ENCODE measurements at places on chromosomes 7 and 10. TPM values are rescaled to one million over a fixed set of nuclear protein-coding genes. Genes with fewer than 3 reads are reported as not detected.

The ZNF107 gene
- total RNA-seq: 7.7 TPM

DNA sequence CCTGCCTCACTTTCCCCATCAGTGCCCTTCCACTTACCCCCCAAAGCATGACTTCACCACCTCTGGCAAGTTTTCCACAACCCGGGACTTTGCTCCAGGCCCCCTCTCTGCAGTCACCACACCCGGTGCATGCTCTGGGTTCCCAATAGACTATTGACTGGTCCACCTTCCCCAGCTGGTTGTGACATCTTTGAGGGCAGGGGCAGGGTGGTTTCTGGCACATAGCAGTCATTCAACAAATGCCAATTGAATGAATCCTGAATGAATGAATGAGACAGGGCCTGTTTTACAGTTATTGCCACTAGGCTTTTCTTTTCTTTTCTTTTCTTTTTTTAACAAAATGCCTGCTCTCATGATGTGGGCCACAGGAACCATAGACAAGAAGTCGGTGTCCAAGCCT lies 28.8 kb upstream of the DOCK1 start:
- H3K4me3 ChIP-seq: no peak overlapping the region
- no peaks in the 10 kb centered on the region for H3K36me3 ChIP-seq
- H3K27me3 ChIP-seq: peaks cover 3% of the 10 kb centered on the region

The CCDC3 gene
- not detected for total RNA-seq

The UNC5B gene
- 0.05 TPM for total RNA-seq

The MRPS16 gene
- total RNA-seq: 145 TPM

The TFR2 gene
- total RNA-seq: 5.1 TPM

- no peaks in the 10 kb centered on the region for H3K27me3 ChIP-seq
- no peak for DNase-seq
Observed at GRCh38 chr7:31805209-31805818, 118.3 kb downstream of the PPP1R17 start.

The ADIRF gene
- not detected for total RNA-seq

DNA sequence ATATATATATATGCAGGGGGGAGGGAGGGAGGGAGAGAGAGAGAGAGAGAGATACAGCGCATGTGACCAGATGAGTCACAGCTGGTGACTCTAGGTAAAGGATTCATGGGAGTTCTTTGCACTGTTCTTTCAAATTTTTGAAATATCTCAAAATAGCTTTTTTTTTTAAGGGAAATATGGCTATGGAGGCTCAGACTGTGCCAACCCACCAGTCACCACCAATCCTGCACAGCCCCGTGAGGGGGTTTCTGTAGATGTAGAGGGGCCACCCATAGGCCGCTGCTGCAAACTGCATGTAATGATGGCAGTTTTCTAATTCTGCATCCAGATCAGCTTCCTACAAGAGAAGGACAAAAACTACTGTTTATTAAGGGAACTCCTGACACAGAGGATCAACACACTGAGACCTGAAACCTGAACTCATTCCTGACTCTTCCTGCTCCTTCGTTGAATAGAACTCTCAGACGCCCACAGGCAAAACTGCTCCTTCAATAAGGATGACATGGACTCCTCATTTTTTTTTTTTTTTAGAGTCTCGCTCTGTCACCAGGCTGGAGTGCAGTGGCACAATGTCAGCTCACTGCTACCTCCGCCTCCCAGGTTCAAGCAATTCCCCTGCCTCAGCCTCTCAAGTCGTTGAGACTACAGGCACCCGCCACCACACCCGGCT lies 17.3 kb downstream of the DAGLB start:
- no peaks in the 10 kb centered on the region for H3K27me3 ChIP-seq
- H3K36me3 ChIP-seq: peaks cover 14% of the 10 kb centered on the region
- H3K27ac ChIP-seq: no peak overlapping the region

- H3K36me3 ChIP-seq: no peaks in the 10 kb centered on the region
- H3K4me3 ChIP-seq: no peak overlapping the region
- no peak overlapping the region for H3K27ac ChIP-seq
- no peak for DNase-seq
Observed at GRCh38 chr7:52311886-52312285, 723.5 kb upstream of the POM121L12 start.

- peaks cover 23% of the 10 kb centered on the region for H3K4me1 ChIP-seq
- H3K27me3 ChIP-seq: no peaks in the 10 kb centered on the region
- no peak for DNase-seq
- no peaks in the 10 kb centered on the region for H3K36me3 ChIP-seq
- no peak overlapping the region for H3K4me3 ChIP-seq
Observed at GRCh38 chr10:14728346-14728745, 46.4 kb downstream of the FAM107B start.

The GDF2 gene
- not detected for total RNA-seq

The EGFR gene
- not detected for total RNA-seq

GRCh38 chr10:24908793-24909423 lies 43.5 kb downstream of the PRTFDC1 start:
- H3K4me1 ChIP-seq: peaks cover 11% of the 10 kb centered on the region
- H3K27me3 ChIP-seq: no peaks in the 10 kb centered on the region
- H3K4me3 ChIP-seq: no peak overlapping the region

DNA sequence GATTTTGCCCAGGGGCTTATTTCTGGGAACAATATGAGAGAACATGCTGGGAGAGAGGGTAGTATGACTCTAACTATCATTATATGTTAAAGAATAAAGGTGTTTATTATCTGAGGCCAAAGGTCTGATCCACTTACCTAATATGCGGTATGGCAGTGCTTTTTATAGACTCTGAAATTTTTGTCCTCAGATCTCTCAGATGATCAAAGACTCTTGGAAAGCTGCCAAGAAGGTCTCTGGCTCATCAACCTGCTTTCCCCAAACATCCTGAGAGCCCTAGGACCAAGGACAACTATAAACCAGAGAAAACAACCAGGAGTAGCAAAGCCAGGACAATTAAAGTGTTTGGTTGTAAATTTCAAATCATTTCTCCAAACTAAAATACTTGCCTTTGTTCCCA lies 255.7 kb upstream of the LRRN3 start:
- H3K27ac ChIP-seq: no peak overlapping the region
- no peak for DNase-seq
- H3K4me3 ChIP-seq: no peak overlapping the region

DNA sequence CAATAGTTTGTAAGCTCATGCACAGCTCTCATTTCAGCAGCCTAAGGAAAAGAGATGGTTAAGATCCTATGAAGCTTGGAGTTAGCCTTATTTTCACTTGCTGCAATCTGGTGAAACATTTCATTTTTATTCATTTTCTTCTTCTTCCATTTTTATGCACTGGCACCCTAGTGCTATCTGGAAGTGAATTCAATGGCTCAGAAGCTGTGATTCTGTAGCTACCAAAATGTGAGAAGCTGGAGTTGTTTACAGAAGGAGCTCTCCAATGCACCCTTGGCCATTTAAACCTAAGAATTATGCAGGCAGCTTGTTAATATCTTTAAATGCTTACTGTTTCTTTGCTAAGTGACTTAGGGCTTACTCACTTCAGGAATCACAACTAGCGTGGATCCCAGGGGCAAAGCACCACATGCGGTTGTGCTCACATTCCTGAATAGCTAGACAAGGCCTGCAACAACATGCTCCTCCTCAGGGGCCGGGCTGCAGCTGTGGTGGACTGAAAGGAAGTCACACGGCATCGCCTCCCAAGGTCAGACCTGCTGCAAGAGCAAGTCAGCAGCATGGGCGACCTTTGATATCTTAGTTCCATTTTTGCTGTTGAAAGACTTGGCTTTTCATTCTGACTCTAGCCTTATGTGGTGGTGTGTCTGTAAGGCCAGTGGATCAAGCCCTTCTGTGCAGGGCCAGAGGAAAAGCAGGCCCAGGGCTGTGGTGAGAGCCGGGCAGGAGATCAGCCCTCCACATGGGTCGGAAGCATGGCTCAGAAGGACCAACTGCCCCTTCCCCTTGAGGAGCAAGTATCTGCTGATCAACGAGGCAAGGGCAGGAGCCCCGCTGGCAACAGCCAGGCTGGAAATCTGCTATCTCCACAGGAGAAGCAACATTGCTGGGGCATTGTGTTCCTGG lies 91.9 kb upstream of the MBL2 start:
- no peak overlapping the region for H3K4me3 ChIP-seq
- H3K27me3 ChIP-seq: no peaks in the 10 kb centered on the region
- no peak overlapping the region for H3K27ac ChIP-seq
- H3K4me1 ChIP-seq: no peaks in the 10 kb centered on the region
- no peak for DNase-seq

The MYH16 gene
- total RNA-seq: not detected

The HACD1 gene
- 1.9 TPM for total RNA-seq

GRCh38 chr7:111290419-111290818 lies 199.5 kb downstream of the LRRN3 start:
- H3K36me3 ChIP-seq: peaks cover 22% of the 10 kb centered on the region
- H3K4me1 ChIP-seq: no peaks in the 10 kb centered on the region
- H3K27ac ChIP-seq: no peak overlapping the region
- DNase-seq: no peak
- no peak overlapping the region for H3K4me3 ChIP-seq

GRCh38 chr10:98377536-98377935 lies 37.4 kb downstream of the PYROXD2 start:
- H3K4me1 ChIP-seq: no peaks in the 10 kb centered on the region
- H3K27me3 ChIP-seq: no peaks in the 10 kb centered on the region
- H3K27ac ChIP-seq: no peak overlapping the region
- no peak for DNase-seq
- no peak overlapping the region for H3K4me3 ChIP-seq

DNA sequence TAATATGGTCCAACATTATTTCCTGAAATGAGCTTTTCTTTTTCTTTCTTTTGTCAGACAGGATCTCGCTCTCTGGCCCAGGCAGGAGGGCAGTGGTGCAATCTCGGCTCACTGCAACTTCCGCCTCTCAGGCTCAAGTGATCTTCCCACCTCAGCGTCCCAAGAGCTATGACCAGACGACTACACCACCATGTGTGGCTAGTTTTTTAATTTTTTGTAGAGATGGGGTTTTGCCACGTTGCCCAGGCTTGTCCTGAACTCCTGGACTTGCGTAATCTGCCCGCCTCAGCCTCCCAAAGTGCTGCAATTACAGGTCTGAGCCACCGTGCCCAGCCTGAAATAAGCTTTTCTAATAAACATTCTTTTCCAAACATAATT lies 48.6 kb downstream of the CUL2 start:
- no peaks in the 10 kb centered on the region for H3K4me1 ChIP-seq
- no peak overlapping the region for H3K4me3 ChIP-seq
- no peak for DNase-seq
- peaks cover 23% of the 10 kb centered on the region for H3K36me3 ChIP-seq
- H3K27me3 ChIP-seq: no peaks in the 10 kb centered on the region

DNA sequence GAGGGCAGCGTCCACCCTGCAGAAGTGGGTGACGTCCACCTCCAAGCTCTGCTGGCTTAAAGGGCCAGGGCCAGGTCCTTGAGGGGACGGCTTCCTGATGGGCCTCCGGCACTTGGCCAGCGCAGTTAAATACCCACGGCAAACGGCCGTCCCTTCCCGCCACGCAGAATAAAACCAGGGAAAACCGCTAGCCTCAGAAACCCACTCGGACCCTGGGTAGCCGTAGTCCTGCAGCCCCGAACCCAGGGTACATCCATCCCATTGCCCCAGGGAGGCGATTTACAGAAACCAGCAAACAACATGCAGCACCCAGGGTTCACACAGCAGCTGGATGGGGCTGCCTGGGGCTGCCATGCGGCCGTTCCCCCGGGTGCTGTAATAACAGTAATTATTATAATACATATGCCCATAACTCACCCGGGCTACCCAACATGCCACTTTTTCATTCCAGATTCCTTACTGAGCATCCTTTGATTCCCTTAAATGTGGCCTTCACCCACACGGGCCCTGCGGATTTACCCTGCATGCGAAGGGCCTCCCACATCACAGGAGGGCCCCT lies 81.5 kb upstream of the PDGFA start:
- H3K4me1 ChIP-seq: peaks cover 64% of the 10 kb centered on the region
- H3K27ac ChIP-seq: peak overlapping the region; percentile 100
- no peaks in the 10 kb centered on the region for H3K27me3 ChIP-seq
- DNase-seq: no peak
- peaks cover 33% of the 10 kb centered on the region for H3K36me3 ChIP-seq
- peak overlapping the region; percentile 71 for H3K4me3 ChIP-seq

The MMRN2 gene
- not detected for total RNA-seq

DNA sequence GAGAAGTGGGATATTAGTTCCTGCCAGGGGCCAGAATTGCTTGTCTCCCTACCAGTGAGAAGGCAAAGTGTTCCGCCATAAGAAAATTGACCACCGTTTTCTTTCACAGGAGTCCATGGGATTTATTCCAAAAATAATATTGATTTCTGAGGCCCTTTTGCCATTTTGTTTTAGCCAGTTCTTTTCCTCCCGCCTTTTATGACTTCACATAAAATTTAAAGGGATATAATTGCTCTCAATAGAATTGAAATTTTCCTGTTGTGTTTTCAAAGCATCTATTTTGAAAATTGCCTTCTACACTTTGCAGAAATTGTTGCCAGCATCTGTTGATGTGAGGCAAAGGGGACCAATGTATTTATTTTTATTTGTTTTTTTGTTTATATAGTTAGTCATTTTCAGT lies 53.6 kb downstream of the PLCE1 start:
- no peak overlapping the region for H3K4me3 ChIP-seq
- no peak for DNase-seq
- no peaks in the 10 kb centered on the region for H3K27me3 ChIP-seq
